ENCODE measurements at places on chromosomes 5 and 9.

- no peak for DNase-seq
Observed at GRCh38 chr5:126939887-126940286, 90.5 kb downstream of the MARCHF3 start.

- peak; percentile 91 for DNase-seq
Observed at GRCh38 chr5:177494346-177495195, 2.8 kb downstream of the PDLIM7 start.

GRCh38 chr5:134138416-134139376 is 24.2 kb downstream of the TCF7 start:
- no peak for DNase-seq

DNA sequence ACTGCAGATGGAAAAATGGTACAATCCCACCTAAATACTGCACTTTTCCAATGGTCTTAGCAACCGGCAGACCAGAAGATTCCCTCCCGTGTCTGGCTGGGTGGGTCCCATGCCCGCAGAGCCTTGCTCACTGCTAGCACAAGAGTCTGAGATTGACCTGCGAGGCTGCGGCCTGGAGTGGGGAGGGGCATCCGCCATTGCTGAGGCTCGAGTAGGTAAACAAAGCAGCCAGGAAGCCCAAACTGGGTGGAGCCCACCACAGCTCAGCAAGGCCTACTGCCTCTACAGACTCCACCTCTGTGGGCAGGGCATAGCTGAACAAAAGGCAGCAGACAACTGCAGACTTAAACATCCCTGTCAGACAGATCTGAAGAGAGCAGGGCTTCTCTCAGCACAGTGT is 221.6 kb upstream of the CTNND2 start:
- no peak for DNase-seq

- no peak for DNase-seq
Observed at GRCh38 chr9:100590481-100590880, 12.6 kb downstream of the CAVIN4 start.

GRCh38 chr5:1437226-1437829 is 7.9 kb downstream of the SLC6A3 start:
- peak; percentile 54 for DNase-seq

DNA sequence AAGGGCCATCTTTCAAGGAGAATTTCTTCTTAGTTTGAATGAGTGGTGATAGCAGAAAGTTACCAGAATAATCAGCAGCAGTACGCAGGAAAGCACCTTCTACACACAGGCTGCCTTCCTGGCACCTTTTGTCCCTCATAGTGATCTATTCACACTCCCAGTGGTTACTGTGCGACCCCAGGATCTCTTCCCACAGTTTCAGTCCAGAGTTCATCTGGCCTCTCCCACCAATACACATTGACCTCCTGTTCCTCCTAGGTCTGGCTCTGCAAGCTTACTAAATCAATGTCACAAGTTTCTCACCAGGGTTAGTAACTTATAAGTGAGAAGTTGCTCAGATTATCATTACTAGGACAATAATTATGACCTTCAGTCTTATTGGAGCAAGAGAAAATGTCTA is 99.1 kb upstream of the PIK3R1 start:
- no peak for DNase-seq

GRCh38 chr5:99059685-99060084 is 130.9 kb upstream of the CHD1 start:
- DNase-seq = no peak

All from dermis blood vessel endothelial cell (primary cell).